H9 (cell line): ENCODE measurements at places on chromosomes 12 and 14. TPM values are rescaled to one million over a fixed set of nuclear protein-coding genes. Genes with fewer than 3 reads are reported as not detected.
A peak's percentile ranks its signal among the peaks of the same experiment; 100 is the strongest.

SLC25A47 gene
- total RNA-seq = 0.13 TPM in 1 of 2 replicates, not detected in the other

GRCh38 chr12:1054117-1054870, 63.3 kb downstream of the ERC1 start:
- DNase-seq = no peak
- no peaks in the 10 kb centered on the region for H3K27me3 ChIP-seq
- peaks cover 2% of the 10 kb centered on the region; the same call in 1 of the 2 replicates for H3K4me1 ChIP-seq
- H3K4me3 ChIP-seq = no peak overlapping the region

DNA sequence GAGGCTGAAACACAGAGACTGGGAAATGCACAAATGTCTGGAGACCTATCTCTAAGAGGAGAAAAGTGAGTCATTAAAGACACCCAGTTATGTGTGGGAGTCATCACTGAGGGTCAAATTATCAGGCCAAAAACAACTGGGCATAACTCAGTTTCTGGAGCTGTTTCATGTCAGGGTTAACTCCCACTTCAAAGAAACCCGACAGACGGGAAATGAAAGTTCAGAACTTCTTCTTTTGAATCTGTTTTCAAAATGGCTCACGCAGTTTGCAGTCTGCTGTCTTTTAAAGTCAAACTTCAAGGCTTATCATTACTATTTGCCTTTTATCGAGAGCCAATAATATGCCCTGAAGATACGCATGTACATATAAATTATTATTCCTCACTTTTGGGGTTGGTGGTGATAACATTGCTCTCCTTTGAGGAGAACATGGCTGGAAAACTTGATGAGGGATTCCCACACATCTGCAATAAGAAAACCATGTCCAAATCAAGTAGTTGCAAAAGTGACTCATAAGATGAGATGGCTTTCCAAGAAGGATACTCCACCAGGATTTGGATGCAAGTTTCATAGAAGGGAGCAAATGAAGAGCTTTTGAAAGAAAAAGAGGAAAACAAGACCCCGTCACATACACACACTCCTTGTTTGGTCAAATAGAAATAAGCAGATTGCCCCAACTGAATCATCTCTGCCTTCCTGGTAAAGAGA, 341.4 kb downstream of the ADAMTS20 start:
- no peaks in the 10 kb centered on the region for H3K4me1 ChIP-seq
- no peak for DNase-seq
- no peak overlapping the region for H3K27ac ChIP-seq
- no peaks in the 10 kb centered on the region for H3K27me3 ChIP-seq

GRCh38 chr12:117872546-117873169, 96.1 kb downstream of the KSR2 start:
- peaks cover 3% of the 10 kb centered on the region; the same call in 1 of the 2 replicates for H3K4me1 ChIP-seq
- H3K27ac ChIP-seq = no peak overlapping the region
- DNase-seq = no peak
- no peaks in the 10 kb centered on the region for H3K27me3 ChIP-seq

GRCh38 chr12:111448266-111448830, 42.6 kb downstream of the SH2B3 start:
- H3K4me1 ChIP-seq = no peaks in the 10 kb centered on the region; the same call in 1 of the 2 replicates
- H3K4me3 ChIP-seq = no peak overlapping the region
- no peak overlapping the region for H3K27ac ChIP-seq
- no peak for DNase-seq
- no peaks in the 10 kb centered on the region for H3K27me3 ChIP-seq

FOXA1 gene
- total RNA-seq = 0.07 and 0.31 TPM in 2 replicates

LMO3 gene
- not detected in 2 replicates for total RNA-seq

DNA sequence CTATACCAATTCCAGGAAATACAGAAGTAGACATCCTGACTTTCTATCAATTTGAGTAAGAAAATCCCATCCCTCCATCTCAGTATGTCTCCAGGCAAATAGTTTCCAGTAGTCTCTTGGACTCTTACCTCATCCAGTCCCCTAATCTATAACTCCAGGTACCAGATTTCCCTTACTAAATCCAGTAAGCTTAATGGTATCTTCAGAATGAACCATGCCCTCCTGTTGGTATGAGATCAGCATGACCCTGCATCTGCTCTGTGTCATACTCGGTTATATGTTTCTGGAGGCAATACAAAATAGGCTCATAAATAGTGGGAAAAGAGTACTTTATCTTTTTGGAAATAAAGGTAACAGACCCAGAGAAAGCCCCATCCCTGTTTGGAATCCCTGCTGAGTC, 18.4 kb downstream of the PIGH start:
- no peak overlapping the region for H3K4me3 ChIP-seq
- H3K27ac ChIP-seq = no peak overlapping the region
- H3K27me3 ChIP-seq = no peaks in the 10 kb centered on the region
- no peaks in the 10 kb centered on the region for H3K4me1 ChIP-seq

RTL1 gene
- not detected in 2 replicates for total RNA-seq

RPL10L gene
- not detected in 2 replicates for total RNA-seq

DNA sequence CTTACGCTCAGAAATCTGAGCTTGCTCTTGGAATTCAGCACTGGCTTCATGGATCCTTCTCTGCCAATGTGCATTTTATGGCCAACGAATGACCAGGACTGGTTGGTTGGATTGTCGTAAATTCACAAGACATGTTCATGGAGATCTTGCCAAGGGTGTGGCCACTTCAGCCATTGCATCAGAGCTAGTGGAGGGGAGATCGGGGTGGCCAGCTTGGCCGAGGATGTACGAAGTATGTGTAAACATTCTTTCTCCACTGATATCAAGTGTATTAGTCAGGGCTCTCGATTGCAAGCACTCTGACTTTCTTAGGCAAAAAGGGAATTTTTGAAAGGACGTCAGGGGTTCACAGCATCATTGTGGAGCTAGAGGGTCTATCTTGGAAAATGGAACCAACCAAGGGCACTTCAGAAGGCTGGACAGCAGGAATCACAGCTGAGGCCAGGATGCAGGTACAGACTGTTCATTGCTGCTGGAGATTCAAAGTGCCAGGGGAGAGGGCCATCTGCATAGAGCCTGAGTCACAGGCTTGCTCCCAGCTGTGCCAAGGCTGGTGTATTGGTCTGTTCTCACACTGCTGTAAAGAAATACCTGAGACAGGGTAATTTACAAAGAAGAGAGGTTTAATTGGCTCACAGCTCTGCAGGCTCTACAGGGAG, 32.9 kb upstream of the ADGRD1 start:
- H3K27me3 ChIP-seq = no peaks in the 10 kb centered on the region
- H3K36me3 ChIP-seq = no peaks in the 10 kb centered on the region
- no peak for DNase-seq

PAH gene
- total RNA-seq = 6.1 and 8.0 TPM in 2 replicates

- H3K27ac ChIP-seq = no peak overlapping the region
- no peak overlapping the region for H3K4me3 ChIP-seq
Measured at GRCh38 chr14:62957562-62957961, 87.7 kb downstream of the KCNH5 start.

TMEM229B gene
- 0.22 and 0.24 TPM in 2 replicates for total RNA-seq

- no peaks in the 10 kb centered on the region for H3K27me3 ChIP-seq
- H3K36me3 ChIP-seq = peaks cover 19% of the 10 kb centered on the region
Measured at GRCh38 chr12:29782871-29783772, 620 bp downstream of the TMTC1 start.

DNA sequence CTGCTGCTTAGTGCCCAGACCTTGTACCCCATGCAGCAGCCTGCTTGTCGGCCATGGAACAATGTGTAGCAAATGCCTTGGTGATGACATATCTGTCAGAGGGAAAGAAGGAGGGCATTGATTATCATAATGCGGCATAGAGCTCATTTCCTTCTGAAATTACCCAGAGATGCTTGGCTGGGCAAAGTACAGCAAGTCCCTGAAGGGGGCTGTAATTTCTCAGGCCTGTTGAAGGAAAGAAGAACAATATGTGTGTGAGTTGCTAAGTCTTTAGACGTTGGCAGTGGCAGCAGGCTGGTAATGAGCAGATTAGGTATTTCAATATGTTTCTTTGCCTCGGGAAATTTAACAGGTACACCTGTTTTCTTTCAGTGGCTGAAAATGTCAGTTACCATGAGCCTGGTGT, 128.6 kb downstream of the CRADD start:
- no peak for DNase-seq
- no peaks in the 10 kb centered on the region for H3K27me3 ChIP-seq
- no peak overlapping the region for H3K4me3 ChIP-seq
- no peak overlapping the region for H3K27ac ChIP-seq
- H3K36me3 ChIP-seq = no peaks in the 10 kb centered on the region

SLC39A5 gene
- 0.15 TPM in 1 of 2 replicates, not detected in the other for total RNA-seq

- no peaks in the 10 kb centered on the region for H3K27me3 ChIP-seq
- H3K36me3 ChIP-seq = no peaks in the 10 kb centered on the region; the same call in 2 of the 3 replicates
- H3K4me3 ChIP-seq = no peak overlapping the region
Measured at GRCh38 chr12:8030189-8030588, 2.3 kb upstream of the FOXJ2 start.

DNA sequence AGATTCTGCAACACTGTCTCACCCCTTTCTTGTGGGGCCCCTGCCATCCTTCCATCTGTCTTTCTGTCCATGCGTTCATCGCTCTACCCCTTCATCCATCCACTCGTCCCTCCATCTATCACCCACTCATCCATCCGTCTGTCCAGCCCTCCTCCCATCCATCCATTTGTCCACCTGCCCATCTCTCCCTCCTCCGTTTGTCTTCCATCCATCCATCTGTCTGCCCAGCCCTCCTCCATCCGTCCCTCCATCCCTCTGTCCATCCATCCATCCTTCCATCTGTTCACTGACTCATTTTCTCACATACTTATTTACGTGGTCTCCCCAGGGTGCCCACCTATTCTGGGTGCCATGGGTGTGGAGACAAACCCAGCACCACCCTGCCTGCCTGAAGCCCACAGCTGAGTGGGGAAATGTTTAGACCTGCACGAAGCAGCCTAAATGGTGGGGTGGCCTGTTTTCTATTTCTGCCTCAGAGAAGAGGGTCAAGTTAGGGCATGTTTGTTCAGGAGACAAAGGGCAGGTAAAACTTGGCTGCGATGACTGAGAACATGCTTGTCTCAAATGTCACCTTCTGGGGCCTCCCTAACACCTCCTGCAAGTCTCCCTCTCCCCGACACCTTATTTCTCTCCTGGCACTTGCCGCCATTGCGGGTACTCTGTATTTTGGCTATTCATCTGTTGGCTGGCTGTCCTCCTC, 2.8 kb upstream of the SLC25A47 start:
- H3K4me3 ChIP-seq = no peak overlapping the region
- H3K27me3 ChIP-seq = no peaks in the 10 kb centered on the region
- no peak for DNase-seq
- H3K36me3 ChIP-seq = no peaks in the 10 kb centered on the region
- H3K27ac ChIP-seq = no peak overlapping the region
- no peaks in the 10 kb centered on the region for H3K4me1 ChIP-seq

GRCh38 chr12:70317781-70318180, 48.3 kb upstream of the KCNMB4 start:
- no peaks in the 10 kb centered on the region for H3K27me3 ChIP-seq
- H3K27ac ChIP-seq = no peak overlapping the region
- no peak overlapping the region for H3K4me3 ChIP-seq
- H3K36me3 ChIP-seq = peaks cover 2% of the 10 kb centered on the region; the same call in 1 of the 3 replicates

DNA sequence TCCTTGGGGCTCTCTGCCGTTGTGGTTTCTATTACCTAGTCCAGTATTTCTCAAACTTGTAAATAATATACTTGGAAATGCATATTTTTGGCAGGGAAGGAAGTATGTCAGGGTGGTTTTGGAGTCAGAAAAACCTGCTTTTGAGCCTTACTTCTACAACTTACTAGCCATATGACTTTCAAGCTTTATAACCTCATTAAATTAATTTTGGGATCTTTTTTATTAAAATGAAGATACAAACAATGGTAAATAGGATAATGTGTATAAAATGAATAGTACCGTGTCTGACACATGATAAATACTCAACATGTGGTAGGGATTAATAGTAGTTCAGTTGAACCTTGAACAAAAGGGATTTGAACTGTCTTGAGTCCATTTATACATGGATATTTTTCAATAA, 406.3 kb downstream of the ATP23 start:
- no peak for DNase-seq
- no peaks in the 10 kb centered on the region for H3K36me3 ChIP-seq
- no peaks in the 10 kb centered on the region for H3K4me1 ChIP-seq
- H3K27me3 ChIP-seq = no peaks in the 10 kb centered on the region

DNA sequence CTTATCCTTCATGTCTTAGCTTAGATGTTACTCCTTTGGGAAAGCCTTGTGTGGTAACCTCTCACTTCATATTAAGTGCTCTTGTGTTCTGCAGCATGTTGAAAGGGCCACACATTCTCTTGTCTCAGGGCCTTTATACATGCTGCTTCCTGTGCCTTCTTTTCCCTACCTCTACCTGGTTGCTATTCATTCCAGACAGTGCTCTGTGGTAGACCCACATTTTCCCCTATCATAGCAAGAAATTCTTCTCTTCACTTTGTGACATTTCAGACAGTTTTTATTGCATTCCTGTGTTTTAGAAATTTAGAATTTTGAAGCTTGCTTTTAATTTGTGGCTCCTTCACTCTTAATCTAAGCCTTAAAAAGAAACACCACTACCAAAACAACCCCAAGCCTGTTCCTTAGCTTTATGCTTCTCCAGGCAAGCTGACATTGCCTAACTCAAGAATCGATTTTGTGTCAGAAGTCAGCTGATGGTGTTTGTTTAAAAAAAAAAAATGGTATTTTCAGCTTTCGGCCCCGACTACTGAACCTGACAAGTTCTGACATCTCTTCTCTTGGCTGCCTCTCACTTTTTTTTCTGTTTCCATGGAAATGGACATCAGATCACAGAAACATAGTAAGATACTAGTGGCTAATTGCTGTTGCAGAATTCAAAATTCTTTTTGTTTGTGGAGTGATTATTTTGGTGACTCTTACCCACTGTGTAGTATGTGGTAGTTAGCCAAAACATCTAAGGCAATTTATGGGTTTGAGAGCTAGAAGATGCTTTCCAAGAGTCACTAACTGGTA, 156.3 kb downstream of the NUBPL start:
- peaks cover 4% of the 10 kb centered on the region; the same call in 1 of the 2 replicates for H3K36me3 ChIP-seq
- H3K4me3 ChIP-seq = no peak overlapping the region
- DNase-seq = no peak
- no peaks in the 10 kb centered on the region for H3K27me3 ChIP-seq

- H3K36me3 ChIP-seq = peaks cover 2% of the 10 kb centered on the region
- no peak overlapping the region for H3K4me3 ChIP-seq
- DNase-seq = no peak
- H3K4me1 ChIP-seq = no peaks in the 10 kb centered on the region
- H3K27ac ChIP-seq = no peak overlapping the region
Measured at GRCh38 chr14:24597403-24597802, 12.1 kb downstream of the GZMH start.

DNA sequence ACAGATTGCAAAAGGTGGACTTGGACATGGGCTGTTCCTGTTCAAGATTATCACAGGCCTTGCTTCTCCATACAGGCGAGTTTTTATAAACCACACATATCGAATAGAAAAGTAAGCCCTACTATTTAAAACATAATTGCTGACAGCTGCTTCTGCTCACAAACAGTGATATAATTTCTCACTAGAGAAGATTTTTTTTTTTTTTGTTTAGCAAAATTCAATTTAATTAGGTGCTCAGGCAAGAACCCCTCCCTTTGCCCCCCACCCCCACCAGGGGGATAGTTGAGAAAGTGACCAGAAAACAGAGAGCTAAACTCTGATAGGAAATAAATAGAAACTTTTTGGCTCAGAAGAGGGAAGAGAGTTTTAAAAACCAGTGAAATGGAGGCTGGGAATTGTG, 132.8 kb upstream of the CRY1 start:
- H3K4me3 ChIP-seq = no peak overlapping the region
- DNase-seq = no peak
- H3K27ac ChIP-seq = no peak overlapping the region
- H3K27me3 ChIP-seq = no peaks in the 10 kb centered on the region
- H3K36me3 ChIP-seq = no peaks in the 10 kb centered on the region

ADAM20 gene
- total RNA-seq = 0.24 and 0.28 TPM in 2 replicates

GRCh38 chr12:13534242-13534641, 337.7 kb downstream of the EMP1 start:
- no peak for DNase-seq
- no peaks in the 10 kb centered on the region for H3K27me3 ChIP-seq
- no peaks in the 10 kb centered on the region; the same call in 1 of the 2 replicates for H3K4me1 ChIP-seq
- no peak overlapping the region for H3K27ac ChIP-seq
- H3K36me3 ChIP-seq = no peaks in the 10 kb centered on the region
- peak overlapping the region; percentile 53 for H3K4me3 ChIP-seq

KRT73 gene
- total RNA-seq = not detected in 2 replicates
